ENCODE measurements at places on chromosomes 6 and 20.

GRCh38 chr6:105981002-105981887 is 104.9 kb upstream of the PRDM1 start:
- DNase-seq, result peak; percentile 33

GRCh38 chr6:162907876-162908481 is 180.2 kb downstream of the PACRG start:
- no peak for DNase-seq

GRCh38 chr20:62642051-62642665 is at the start of gene SLCO4A1:
TSS of gene SLCO4A1 (plus strand) at chr20:62642503. CDS start at chr20:62656455, 13,952 bp downstream.
- DNase-seq, result peak; percentile 91

- DNase-seq, result no peak
These were observed 24.9 kb downstream of the SLC22A23 start for GRCh38 chr6:3431994-3432393.

- no peak for DNase-seq
These were observed 238.6 kb upstream of the RIN2 start for GRCh38 chr20:19519466-19519865.

- DNase-seq, result no peak
These were observed 14.5 kb downstream of the L3MBTL3 start for GRCh38 chr6:130032758-130033340.

DNA sequence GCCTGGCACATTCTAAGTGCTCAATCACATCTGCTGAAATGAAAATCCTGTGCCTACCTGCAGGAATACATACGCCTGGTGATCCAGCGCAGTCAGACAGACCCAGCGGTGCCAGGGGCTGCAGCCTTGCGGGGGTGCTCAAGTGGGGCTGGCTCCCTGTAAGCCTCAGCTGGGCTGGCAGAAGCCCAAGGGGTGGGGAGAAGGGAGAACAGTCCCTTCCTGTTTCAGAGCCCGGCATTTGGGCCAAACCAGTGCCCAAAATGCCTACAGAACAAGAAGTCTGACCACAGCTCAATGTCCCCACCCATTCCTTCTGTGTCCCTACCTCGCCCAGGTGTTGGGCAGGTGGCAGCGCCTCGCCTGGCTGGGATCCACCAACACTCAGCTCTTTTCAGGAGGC is 22.6 kb downstream of the KCNK15 start:
- no peak for DNase-seq

GRCh38 chr6:3722785-3723184 is 28.7 kb downstream of the PXDC1 start:
- DNase-seq, result no peak

GRCh38 chr6:82094166-82094806 is 153.3 kb downstream of the IBTK start:
- no peak for DNase-seq

DNA sequence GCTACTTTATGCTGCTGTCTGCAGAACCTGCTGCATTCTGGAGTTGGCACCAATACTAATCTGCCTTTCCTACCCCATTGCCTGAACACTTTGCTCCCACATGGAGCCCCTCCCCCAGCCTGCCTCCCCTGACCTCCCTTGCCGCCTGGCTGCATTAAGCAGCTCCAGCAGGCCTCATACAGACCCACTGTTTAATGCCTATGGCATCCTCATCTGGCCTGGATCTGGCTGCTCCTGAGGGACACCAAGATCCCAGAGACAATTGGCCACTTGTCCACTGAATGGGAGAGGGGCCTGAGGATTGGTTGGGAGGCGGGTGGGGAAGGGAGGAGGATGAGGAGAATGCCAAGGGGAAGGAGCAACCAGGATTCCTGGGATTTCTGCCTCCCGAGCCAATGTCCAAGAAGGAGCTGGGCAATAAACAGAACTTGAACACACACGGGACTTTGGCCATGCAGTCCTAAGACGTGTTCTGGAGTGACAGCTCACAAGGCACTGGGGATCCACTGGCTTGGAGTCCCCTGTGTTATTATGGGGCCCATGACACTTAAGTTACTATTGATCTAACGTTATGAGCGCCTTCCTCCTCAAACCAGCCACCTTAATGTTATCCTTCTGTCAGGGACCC is 10.4 kb upstream of the KCNK5 start:
- no peak for DNase-seq

DNA sequence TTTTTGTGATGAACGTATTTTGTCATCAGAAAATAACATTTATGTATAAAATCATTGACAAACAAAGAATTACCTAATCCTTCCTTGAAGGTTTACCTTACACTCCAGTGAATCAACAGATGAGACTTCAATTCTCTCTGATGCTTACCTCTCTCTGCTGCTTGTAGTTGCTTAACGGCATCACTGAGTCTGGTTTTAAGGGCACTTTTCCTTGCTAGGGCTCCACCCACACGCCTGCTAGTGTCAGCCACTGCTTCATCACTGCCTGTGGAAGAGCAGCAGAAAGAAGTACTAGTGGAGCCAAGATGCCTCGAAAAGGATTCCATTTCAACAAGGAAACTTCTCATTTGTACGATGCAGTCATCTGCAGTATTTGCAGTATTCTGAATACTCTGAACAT is 63.0 kb downstream of the FAM229B start:
- no peak for DNase-seq

- no peak for DNase-seq
These were observed 114.5 kb upstream of the SLC22A16 start for GRCh38 chr6:110590821-110591351.

- DNase-seq, result peak; percentile 22
These were observed 11.3 kb downstream of the RBM38 start for GRCh38 chr20:57402206-57403125.

DNA sequence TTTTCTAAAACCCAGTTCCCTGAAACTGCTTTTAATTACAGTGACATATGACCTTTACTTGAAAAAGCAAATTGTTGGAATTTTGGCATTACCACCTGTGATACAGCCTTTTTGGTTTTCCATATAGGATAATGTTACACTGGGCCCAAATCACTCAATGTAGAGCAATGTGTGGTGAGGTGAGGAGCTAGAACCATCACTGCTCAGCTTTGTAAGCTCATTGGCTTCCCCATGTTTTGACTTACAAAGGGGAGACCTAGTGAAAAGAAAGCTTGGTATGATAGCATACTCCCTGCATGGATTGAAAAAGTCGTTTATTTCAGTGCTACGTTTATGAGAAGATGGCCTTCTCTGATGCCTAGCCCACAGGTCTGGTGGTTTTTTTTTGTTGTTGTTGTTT is 470.4 kb upstream of the EPHA7 start:
- DNase-seq, result no peak

DNA sequence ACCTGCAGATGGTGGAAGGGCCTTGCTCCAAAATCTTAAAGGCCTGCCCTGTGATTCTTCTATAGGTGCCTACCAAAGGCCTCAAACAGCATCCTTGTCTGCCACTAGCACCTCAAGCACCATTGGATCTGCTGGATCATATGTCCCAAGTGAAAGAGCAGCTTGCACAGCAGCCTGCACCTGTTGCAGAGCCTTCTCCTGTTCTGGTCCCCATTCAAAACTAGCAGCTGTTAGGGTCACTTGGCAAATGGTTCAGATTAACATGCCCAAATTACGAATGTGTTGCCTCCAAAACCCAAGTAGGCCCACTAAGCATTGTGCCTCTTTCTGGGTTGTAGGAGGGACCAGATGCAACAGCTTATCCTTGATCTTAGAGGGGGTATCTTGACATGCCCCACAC is 99.6 kb upstream of the F13A1 start:
- no peak for DNase-seq

GRCh38 chr6:170266061-170266825 is 24.6 kb downstream of the DLL1 start:
- peak; percentile 46 for DNase-seq

GRCh38 chr20:56554869-56555268 is 21.8 kb downstream of the FAM209B start:
- DNase-seq, result peak; percentile 20

- no peak for DNase-seq
These were observed 2.5 kb downstream of the SMIM13 start for GRCh38 chr6:11096109-11096508.

- DNase-seq, result no peak
These were observed 91.0 kb downstream of the BCKDHB start for GRCh38 chr6:80197474-80197873.

GRCh38 chr6:17038316-17038715 is 63.5 kb upstream of the STMND1 start:
- no peak for DNase-seq

- DNase-seq, result no peak
These were observed 258.9 kb upstream of the SOX4 start for GRCh38 chr6:21334651-21335050.

DNA sequence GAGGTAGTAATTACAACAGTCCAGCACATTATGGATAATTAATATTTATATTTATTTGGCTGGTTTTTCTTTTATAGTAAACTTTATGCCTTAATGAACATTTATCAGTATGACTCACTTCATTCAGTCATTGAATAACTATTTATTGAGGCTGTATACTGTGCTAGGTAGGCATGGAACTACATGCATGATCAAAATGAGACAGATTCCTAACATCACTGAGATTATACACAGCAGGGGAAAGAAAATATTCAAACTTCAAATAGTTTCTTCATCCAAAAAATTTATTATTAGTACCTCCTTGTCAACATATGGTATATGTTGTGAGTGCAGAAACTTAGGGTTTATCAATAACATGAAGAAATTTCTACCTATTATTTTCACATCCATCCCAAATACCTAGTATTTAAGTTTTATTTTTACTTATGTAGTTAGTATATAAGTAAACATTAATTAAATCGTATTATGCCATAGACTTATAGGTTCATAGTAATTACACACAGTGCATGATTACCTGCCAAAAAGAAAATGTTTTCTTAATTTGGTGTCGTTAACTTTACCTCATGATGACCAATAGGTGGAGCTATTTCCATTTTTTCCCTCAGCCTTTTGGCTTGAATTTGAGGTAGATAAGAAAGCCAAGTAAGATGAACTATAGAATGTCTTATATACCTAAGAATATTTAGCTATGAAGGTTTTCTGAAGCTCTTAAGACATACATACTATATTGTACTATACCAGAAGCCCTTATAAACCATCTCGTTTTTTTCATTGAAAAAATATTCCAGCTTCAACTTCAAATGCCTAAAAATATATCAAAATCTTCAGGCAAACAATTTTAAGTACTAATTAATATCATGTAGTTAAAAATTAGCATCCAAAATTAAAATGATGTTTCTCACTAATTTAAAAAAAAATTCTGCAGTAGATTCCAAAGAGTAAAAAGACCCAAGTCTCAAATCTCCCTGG is 12.5 kb upstream of the TMEM30A start:
- no peak for DNase-seq

GRCh38 chr20:8095648-8096572 is 36.2 kb upstream of the PLCB1 start:
- no peak for DNase-seq

- no peak for DNase-seq
These were observed 810 bp downstream of the LAMP5 start for GRCh38 chr20:9515214-9515585.

GRCh38 chr6:69957985-69958559 is 91.7 kb downstream of the COL19A1 start:
- no peak for DNase-seq

- DNase-seq, result peak; percentile 63
These were observed 4.6 kb downstream of the SYTL3 start for GRCh38 chr6:158654498-158654897.

DNA sequence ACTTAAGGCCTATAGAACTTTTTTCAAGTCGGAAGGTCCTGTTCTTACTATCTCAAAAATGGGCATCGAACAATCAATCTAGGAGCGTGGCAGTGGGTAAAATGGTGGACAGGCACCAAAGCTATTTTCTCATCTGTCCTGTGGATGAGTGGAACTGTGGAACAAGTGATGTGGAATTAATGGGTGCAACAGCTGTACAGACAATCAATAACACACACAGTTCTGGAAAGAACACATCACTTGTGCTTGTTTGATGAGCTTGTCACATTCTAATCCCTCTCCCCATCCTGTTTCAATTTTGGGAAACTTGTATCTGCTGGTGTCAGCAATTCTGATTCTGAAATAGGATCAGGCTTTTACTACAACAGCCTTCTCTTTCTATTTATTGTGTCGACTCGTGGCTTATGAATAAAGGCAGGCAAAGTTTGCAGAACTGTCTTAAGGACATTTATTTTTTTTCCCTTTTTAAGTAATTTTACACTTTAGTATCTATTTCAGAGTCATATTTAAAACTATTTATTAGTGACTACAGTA is 11.5 kb downstream of the RBM24 start:
- DNase-seq, result no peak

GRCh38 chr6:44659726-44660125 is 272.2 kb downstream of the CDC5L start:
- DNase-seq, result no peak

- DNase-seq, result no peak
These were observed 173.5 kb upstream of the SNX9 start for GRCh38 chr6:157649311-157650260.

DNA sequence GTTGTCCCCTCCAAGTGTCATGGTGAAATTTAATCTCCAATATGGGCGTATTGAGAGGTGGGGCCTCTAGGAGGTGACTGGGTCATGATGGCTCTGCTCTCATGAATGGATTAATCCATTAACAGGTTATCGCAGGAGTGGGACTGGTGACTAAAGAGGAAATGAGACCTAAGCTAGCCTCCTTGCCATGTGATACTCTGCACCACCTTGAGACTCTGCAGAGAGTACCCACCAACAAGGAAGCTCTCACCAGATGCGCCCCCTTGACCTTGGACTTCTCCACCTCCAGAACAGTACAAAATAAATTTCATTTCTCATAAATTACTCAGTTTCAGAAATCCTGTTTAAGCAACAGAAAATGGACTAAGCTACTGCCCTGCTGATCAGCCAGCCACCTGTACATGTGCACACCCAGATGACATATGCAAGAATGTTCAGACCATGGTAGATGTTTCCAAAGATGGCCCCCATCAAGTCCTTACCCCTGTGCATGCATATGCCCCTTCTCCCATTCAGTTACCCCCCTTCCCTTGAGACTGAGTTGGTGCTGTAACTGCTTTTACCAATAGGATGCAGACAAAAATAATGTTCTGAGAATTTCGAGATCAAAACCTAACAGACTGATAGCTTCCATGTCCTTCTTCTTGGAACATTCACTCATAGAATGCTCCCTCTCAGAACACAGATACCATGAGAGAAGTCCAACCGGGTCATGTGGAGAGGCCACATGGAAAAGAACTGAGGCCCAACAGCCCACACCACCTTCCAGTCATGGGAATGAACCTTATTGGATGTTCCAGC is 28.4 kb downstream of the MAP3K5 start:
- no peak for DNase-seq

- no peak for DNase-seq
These were observed 6.4 kb upstream of the MYT1 start for GRCh38 chr20:64157878-64158277.

DNA sequence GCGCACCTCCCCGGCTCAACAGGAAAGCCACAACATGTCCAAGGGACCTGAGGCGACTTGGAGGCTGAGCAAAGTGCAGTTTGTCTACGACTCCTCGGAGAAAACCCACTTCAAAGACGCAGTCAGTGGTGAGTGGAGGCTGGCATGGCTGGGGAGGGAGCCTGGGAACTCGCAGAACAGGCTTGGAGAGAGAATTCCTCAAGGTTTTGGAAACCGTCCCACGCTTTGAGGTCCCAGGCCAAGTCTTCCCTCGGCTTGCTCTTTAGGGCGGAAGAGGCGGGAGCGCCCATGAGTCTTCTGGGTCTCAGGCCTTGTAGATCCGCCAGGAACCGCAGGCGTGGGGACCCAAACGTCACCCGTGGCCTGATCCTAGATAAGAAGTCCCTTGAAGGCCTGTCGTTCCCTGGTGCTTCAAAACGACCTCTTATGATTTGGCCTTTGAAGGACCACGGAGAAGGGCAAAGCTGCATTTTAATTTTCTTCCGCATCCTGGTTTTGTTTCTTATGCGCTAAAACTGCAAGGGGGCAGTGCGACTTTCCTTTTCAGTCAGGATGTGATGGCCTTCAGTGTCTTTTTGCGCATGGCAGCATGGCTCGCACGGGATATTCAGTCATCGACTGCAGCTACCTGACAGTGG is 2.0 kb downstream of the LAMP5 start:
- no peak for DNase-seq

Measured in mucosa of descending colon (tissue), 3 donors.